ENCODE measurements at places on chromosomes 2 and 18.

- no peak for DNase-seq
Measured at GRCh38 chr2:28349546-28350165, 43.0 kb upstream of the FOSL2 start.

GRCh38 chr18:79624356-79625170 is 55.0 kb upstream of the CTDP1 start:
- DNase-seq: no peak

- no peak for DNase-seq
Measured at GRCh38 chr18:63098018-63098981, 221.3 kb downstream of the BCL2 start.

- no peak for DNase-seq
Measured at GRCh38 chr2:16394072-16394985, 271.3 kb downstream of the CYRIA start.

GRCh38 chr2:45607701-45608100 is 3.4 kb downstream of the SRBD1 start:
- peak; percentile 30 for DNase-seq

Data from 8988T (cell line).